ENCODE measurements at places on chromosomes 4 and X. TPM values are rescaled to one million over a fixed set of nuclear protein-coding genes. Genes with fewer than 3 reads are reported as not detected.

VCX3A gene
- total RNA-seq = not detected

MSL3 gene
- 60.2 TPM for total RNA-seq

FGFBP2 gene
- total RNA-seq = 8.3 TPM

- no peaks in the 10 kb centered on the region for H3K4me1 ChIP-seq
- H3K27me3 ChIP-seq = no peaks in the 10 kb centered on the region
- no peak overlapping the region for H3K27ac ChIP-seq
- DNase-seq = no peak
These were observed 60.4 kb downstream of the F11 start for GRCh38 chr4:186326391-186326790.

DNA sequence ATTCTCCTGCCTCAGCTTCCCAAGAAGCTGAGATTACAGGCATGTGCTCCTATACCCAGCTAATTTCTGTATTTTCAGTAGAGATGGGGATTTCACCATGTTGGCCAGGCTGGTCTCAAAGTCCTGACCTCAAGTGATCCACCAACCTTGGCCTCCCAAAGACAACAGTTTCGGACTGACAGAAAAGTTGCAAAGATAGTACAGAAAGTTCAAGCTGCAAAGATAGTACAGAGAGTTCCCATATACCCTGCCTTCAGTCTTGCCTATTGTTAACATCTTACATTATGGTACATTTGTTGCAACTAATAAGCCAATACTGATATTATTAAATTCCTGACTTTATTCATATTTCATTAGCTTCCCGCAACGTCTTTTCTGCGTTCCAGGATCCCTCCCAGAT lies 65.8 kb downstream of the SUPT20HL2 start:
- DNase-seq = no peak
- H3K4me3 ChIP-seq = no peak overlapping the region

GRCh38 chr4:23774909-23775308 lies 114.9 kb downstream of the PPARGC1A start:
- no peaks in the 10 kb centered on the region for H3K27me3 ChIP-seq
- no peak for DNase-seq
- no peak overlapping the region for H3K4me3 ChIP-seq
- no peaks in the 10 kb centered on the region for H3K4me1 ChIP-seq
- no peak overlapping the region for H3K27ac ChIP-seq
- no peaks in the 10 kb centered on the region for H3K36me3 ChIP-seq

FRG2 gene
- total RNA-seq = not detected

DNA sequence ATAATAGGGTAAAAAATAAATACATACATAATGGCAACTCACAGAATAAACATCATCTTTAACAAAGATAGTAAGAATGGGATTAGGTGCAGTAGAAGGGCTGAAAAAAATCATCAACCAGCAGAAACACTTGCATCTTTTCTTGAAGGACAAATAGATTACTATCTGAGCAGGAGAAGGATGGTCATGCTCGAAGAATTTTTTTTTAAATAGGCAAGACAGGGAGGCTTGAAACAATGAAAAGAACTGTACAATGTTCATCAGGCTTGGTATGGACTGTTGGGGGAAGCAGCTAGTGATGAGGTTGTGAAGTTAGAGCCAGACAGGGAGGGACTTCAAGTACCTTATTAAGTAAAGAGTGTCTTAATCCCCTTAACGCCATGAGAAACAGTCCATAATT lies 167.4 kb upstream of the LDB2 start:
- no peaks in the 10 kb centered on the region for H3K4me1 ChIP-seq
- H3K4me3 ChIP-seq = no peak overlapping the region
- DNase-seq = no peak
- H3K27me3 ChIP-seq = no peaks in the 10 kb centered on the region

PLXNA3 gene
- 32.9 TPM for total RNA-seq

OPRPN gene
- not detected for total RNA-seq

SLIT2 gene
- not detected for total RNA-seq

- no peak for DNase-seq
- no peaks in the 10 kb centered on the region for H3K27me3 ChIP-seq
- H3K27ac ChIP-seq = no peak overlapping the region
- no peaks in the 10 kb centered on the region for H3K4me1 ChIP-seq
These were observed 33.7 kb upstream of the STAG2 start for GRCh38 chrX:123927845-123928244.

GRCh38 chrX:69151866-69152284 lies 13.4 kb downstream of the PJA1 start:
- no peaks in the 10 kb centered on the region for H3K4me1 ChIP-seq
- no peaks in the 10 kb centered on the region for H3K36me3 ChIP-seq
- no peak overlapping the region for H3K4me3 ChIP-seq
